Liver (tissue), 10 donors: ENCODE measurements at places on chromosomes 5 and 9. TPM values are rescaled to one million over a fixed set of nuclear protein-coding genes. Genes with fewer than 3 reads are reported as not detected.

Gene CDKN2B
- 0.33 TPM for total RNA-seq

Gene CTNND2
- 0.05 TPM for total RNA-seq

Gene SUSD3
- total RNA-seq: 4.1 TPM

Gene SAXO1
- total RNA-seq: under 0.01 TPM

Gene DAPK1
- 40.8 TPM for total RNA-seq

Gene PLEKHG4B
- 0.05 TPM for total RNA-seq

Gene CDX1
- total RNA-seq: not detected

Gene RGS7BP
- total RNA-seq: 1.9 TPM

Gene SCGB3A2
- not detected for total RNA-seq

Gene PROB1
- 0.67 TPM for total RNA-seq

Gene ZNG1F
- total RNA-seq: 16.1 TPM
